Left lobe of liver (tissue), 2 donors: ENCODE measurements at places on chromosomes 11 and 22. TPM values are rescaled to one million over a fixed set of nuclear protein-coding genes. Genes with fewer than 3 reads are reported as not detected.

DNA sequence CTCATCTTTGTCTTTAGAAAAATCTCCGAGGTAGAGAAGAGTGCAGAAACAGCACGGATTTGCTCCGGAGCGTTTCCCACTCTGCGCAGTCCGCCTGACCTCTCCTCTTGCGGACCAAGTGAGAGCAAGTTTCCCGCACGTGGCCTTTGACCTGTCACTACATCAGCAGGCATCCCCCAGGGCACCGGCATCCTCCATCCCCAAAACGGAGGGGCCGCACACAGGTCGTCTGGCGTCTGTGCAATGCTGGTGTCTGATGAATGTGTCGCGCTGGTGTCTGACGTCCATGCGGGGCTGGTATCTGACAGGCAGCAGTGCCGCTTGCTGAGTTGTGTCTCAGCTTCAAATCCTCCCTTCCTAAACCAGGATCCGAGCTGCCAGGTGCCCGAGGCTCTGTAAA, 739 bp upstream of the MRGPRE start:
- no peak for DNase-seq

DNA sequence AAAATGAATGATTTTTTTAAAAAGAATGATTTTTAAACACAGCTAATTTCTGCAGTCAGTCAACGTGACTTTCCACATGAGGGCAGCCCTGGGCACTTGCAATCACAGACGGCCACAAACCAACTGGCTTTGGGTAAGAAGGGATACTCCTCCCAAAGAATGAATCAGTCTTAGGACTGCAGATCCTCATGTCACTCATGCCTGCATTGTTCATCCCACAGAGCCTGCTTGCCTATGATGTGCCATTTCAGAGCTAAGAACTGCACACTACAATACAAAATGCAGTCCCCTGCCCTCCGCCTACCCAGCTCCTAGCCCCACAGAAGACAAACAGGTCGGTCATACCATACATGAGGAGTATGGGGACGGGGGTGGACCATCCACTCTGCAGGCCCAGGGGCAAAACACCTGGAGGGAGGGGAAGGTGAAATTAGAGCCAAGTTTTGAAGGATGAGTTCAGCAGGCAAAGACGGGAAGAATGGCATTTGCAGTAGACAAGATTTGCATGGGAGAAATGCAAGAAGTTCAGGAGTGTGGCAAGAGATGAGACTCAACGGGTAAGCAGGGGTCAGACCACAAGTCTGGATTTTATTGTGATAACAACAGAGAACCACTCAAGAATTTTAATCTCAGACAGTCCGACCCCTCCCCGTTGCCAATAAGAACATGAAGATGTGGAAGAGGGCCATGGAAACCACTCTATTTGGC, 24.7 kb downstream of the PACSIN2 start:
- DNase-seq, result no peak

- no peak for DNase-seq
These were observed 177.6 kb downstream of the IGLL1 start for GRCh38 chr22:23402275-23403151.

GRCh38 chr22:50045211-50046018, 12.7 kb downstream of the TTLL8 start:
- DNase-seq, result no peak

DNA sequence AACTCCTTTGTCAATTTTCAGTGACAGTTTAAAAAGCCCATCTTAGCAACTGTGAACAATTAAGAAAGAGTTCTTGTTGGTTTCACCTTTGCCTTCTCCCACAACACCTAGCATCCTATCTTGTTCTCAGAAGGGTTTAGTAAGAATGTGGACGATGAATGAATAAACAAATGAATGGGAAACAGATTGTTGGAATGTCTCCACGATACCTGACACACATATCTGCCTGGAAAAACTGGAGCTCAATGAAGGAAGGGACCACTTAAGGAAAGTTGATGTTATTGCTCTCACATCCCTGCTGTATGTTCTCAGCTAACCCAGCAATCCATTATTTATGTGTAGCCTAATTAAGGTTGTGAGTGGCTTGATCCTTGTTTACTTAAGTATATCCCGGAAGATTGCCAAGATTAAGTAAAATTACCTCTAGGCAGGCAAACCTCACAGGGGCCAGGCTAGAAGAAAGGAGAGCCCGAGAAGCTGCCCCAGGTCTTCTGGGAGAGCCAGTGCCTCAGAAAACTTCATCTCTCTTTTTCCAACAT, 286.4 kb downstream of the NXPE2 start:
- no peak for DNase-seq

- no peak for DNase-seq
These were observed 30.1 kb upstream of the ALDH3B2 start for GRCh38 chr11:67704524-67704923.

DNA sequence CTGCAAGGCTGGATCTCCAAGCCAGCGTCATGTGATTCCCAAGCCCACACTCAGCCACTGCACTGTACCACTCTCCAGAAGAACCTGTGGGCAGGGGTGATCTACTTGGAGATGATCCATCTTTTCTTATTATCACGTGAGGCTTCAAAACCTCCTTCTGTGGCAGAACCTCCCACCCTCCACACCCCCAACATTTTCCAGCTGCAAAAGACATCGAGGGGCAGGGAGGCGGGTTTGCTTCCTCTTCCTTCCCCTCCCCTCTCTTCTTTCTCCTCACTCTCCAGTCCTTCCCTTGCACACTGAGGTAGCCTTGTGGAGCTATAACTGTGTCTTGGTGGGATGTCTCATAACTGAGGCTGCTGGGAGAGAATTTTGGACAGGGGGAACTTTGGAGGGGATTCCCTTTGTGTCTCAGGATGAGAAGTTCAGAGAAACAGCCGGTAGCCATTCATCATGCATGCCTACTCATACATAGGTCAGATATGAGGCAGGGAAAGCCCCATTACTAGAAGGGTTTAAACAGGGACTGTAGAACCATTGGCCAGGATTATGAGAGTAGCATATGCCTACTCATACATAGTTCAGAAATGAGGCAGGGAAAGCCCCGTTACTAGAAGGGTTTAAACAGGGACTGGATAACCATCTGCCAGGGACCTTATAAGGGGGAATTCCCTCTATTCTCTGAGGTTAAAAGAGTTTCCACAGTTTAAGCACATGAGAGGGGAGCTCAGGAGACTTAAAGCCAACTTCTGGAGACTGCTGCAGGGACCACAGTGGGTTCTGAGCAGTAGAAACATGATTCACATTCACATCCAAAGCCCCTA, 420.7 kb upstream of the CADM1 start:
- DNase-seq, result no peak

GRCh38 chr11:123518496-123519054, 88.5 kb downstream of the GRAMD1B start:
- no peak for DNase-seq

DNA sequence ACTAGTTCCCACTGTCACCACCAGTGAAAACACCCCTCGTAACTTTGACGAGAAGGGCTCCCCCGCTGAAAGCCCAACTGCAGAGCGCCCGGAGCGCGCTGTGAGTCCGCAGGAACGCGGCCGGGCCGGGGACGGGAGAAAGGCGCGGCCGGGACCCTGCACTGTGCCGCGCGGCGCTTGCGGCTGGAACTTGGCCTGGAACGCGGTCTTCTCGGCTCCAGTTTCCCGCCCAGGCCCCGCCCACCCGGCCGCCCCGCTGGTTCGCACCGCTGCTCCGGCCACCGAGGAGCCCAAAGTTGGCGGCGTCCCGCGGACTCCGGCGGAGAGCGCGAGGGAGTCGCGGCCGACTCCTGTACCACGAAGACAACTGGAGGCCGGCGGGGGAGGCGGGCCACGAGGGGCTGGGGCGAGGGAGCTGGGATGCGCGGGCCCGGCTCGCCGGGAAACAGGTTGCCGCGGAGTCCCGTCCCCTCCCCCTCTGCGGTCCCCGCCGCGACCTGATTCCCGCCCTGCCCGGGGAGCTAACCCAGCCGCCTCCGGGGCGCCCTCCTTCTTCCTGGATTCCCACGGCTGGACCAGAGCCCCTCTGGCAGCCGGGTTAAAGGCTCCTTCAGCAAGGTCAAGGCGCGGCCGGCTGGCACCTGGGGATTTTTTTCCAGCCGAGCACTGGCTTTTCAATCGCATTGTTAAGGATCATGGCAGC, 3.4 kb downstream of the TENM4 start:
- peak; percentile 55 for DNase-seq

- DNase-seq, result no peak
These were observed 712 bp downstream of the CERK start for GRCh38 chr22:46737105-46737975.

- DNase-seq, result no peak
These were observed 29.1 kb upstream of the BIRC3 start for GRCh38 chr11:102287964-102288724.

GRCh38 chr11:86034710-86035109, 34.2 kb downstream of the PICALM start:
- DNase-seq, result no peak

DNA sequence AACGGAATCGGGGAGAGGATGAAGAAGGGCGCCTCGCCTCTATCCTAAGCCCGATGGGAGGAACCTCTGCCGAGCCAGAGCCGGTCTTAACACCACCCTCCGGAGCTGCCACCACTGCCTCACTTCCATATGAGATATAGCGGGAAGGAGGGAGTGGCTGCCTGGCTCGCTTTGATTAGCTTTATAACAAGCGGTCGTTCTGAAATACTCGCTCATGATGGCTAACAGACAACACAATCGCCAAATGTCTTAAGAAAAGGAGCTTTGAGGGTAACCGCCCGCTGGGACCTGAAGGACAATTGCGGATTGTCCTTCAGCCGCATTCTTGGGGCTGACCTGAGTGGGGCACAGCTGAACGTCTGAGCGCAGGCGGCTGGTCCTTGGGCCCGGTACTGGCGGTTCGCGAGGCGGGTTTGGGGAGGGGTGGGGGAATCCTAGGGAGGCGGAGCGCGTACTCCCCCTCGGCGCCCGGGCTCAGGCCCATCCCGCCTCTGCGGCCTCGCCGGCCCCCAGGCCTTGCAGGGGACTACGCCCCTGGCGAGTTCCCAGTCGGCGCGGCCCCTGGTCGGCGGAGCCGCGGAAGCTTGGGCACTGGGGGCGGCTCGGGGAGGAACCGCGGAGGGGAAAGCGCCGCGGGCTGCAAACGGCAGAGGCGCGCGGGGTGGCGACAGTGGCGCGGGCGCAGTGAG, at the start of gene PLAAT5:
Gene PLAAT5, minus strand, starts transcription at position 617 of the 689 bp plus-strand sequence. Its CDS starts 133 bp downstream, at position 484.
- no peak for DNase-seq

- no peak for DNase-seq
These were observed 240.5 kb downstream of the OPCML start for GRCh38 chr11:133291780-133292179.

DNA sequence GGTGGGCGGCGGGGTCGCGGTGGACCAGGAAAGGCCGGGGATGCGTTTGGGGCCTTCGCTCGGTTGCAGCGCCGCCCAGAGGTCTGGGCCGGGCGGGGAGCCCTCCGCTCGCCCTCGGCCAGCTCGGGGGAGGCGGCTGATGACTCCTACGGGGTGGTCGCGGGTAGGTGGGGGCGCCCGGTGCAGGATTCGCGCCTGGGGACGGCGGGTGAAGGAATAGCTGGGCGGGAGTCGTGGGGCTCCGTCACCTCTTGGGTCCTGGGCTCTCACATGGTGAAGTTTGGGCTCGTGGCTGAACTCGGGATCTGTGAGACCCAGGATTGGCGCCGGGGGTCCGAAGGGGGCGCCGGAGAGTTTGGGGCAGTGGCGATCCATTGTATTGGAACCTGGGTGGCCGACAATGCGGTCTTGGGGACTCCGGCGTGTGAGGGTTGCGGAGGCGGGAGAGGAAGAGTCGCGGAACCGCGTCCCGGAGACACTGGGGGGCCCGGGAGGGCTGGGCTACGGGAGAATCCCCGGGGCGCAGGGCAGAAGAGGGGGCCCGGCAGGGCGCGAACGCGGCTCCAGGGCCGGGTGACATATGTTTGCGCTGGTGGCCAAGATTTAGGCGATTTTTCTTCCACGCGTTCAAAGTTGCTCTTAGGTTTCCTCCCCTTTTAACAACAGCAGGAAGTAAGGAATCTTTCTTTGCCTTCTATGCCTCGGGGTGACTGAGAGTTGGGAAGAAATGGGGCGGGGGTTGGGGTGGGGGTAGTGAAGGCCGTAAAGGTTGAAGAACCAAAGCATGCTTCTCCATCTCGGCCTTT, 935 bp downstream of the QSER1 start:
- peak; percentile 60 for DNase-seq

- DNase-seq, result no peak
These were observed 195.8 kb upstream of the BDNF start for GRCh38 chr11:27896096-27896495.

GRCh38 chr11:119347242-119347641, 737 bp upstream of the MFRP start:
- no peak for DNase-seq

DNA sequence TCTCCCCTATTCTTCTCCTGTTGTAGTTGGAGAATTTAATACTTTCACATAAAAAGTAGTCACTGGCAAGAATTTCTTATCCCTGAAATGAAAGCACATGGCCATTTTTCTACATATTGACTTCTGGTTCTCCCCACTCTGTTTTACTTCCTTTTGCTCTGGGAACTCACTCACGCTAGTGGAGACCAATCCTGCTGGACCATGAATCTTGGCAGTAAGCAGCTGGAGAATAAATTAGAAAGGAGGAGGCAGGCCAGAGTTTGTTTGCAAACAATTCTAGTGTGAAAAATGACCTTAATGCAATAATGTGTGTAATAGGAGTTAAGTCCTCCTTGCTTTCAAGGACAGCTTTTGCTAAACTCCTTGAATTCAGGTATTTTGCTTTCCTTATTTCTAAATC, 412.3 kb upstream of the CHORDC1 start:
- no peak for DNase-seq

DNA sequence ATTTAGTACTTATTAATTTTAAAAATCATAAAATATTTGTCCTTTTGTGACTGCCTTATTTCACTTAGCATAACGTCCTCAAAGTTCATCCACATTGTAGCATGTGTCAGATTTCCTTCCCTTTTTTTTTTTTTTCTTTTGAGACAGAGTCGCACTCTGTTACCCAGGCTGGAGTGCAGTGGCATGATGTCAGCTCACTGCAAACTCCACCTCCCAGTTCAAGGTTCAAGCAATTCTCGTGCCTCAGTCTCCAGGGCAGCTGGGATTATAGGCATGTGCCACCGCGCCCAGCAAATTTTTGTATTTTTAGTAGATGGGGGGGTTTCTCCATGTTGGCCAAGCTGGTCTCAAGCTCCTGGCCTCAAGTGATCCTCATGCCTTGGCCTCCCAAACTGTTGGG, 10.6 kb downstream of the RAB6A start:
- no peak for DNase-seq

MFRP gene
- total RNA-seq, result not detected

GLYAT gene
- total RNA-seq, result 270 TPM

OR5P2 gene
- total RNA-seq, result not detected

DAGLA gene
- total RNA-seq, result 0.35 TPM

AIFM3 gene
- 1.3 TPM for total RNA-seq

DTX4 gene
- total RNA-seq, result 19.9 TPM

CADM1 gene
- 27.2 TPM for total RNA-seq

UPK2 gene
- not detected for total RNA-seq

PDHX gene
- total RNA-seq, result 26.5 TPM
